ENCODE measurements at places on chromosomes 1 and 21.
A peak's percentile ranks its signal among the peaks of the same experiment; 100 is the strongest.

DNA sequence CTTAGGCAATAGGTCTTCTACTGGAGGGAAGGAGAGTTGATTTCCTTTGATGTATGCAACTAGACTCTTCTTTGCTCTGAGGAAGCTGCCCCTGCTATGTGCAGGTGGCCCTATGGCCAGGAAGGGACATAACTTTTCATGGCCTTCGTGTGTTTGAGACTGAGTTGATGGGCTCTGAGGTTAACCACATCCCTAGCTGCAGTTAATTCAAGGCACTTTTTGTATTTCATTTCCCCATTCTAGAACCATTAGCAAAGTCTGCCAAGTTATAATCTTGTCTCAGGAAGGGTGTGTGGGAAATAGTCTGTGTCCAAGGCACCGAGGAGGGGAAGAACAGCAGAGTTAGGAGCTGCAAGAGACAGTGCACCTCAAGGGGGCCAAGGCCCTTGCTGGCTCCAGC lies 2.5 kb downstream of the FCRL4 start:
- peak; percentile 47 for DNase-seq

- no peak for DNase-seq
Measured at GRCh38 chr21:45747233-45747766, 103.8 kb downstream of the PCBP3 start.

- DNase-seq, result no peak
Measured at GRCh38 chr1:244713332-244713731, 60.4 kb downstream of the DESI2 start.

DNA sequence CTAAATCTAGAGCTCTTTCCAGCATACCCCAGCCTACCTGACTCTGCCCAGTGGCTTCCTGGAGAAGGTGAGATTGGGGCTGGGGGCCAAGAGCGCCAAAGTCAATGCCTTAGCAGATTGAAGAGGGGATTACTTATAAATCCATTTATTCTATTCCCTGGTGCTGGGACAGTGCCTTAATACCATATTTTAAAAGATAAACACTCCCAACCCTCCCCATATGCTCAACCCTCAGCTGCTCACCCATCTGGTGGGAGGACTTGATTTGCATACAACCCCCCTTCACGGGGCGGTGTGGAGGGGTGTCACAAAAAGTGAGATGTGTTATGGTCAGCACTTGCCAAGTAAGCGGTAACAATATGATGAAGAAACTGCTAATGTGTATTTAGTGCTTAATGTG lies 3.2 kb upstream of the DISP3 start:
- DNase-seq, result no peak

DNA sequence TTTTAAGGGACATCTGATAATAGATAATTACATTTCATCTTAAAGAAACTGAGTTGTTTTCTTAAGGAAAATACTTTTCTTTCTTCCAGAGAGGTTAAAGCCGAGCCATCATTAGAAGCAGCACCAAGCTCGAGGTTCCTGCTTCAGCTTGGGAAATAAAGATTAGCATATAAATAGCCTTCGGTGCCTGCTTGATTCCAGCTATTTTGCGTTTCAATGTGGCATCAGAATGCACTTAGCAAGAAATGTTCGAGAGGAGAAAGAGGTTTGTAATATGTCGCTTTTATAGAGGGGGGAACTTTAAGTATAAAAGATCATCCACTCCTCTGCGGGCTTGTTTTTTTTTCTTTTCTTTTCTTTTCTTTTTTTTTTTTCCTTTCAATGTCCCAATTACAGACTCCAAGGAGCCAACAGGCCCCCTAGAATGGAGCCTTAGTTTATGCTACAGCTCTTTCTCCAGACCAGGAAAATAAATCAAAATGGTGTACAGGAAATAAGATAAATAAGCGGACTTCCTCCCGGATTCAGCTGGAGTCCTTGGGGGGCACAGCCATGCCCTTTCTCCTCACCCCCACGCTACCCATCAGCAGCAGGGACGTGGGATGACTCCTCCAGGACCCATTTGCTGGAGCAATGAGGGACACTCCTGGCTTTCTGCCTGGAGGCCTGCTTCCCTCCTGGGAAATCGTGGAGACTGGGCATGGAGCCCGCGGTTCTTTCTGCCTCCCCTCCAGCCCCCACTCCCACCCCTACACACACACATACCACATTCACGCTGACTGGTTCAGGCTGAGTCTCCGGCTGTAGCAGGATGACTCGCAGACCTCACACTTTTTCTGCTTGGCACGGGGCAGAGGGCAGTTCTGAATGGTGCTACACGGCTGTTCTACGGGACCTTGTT lies 131.6 kb downstream of the RRAGC start:
- no peak for DNase-seq
